Stimulated activated CD4-positive, alpha-beta T cell treated with anti-CD3 and anti-CD28 coated beads, Interleukin-15, amount 100 ng/mL, for 48 hours (primary cell): ENCODE measurements at places on chromosomes 11 and 22.

DNA sequence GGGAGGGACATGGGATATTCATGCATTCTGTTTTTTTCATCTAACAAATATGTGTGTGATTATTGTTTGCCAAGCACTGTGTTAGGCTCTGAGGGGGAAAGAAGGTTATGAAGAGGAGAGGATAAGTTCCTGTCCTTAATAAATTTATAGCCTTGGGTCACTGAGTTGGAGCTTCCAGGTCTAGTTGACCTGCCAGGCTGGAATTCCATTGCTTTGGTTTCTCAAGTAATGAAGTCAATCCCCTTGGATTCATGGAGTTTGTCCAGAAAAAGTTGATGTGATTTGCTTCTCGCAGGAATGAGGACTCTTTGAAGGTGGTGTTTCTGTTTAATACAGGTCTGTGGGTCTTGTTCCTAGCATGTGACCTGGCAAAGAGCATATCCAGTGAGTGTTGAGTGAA, 156.2 kb downstream of the ADAMTS15 start:
- no peak for DNase-seq

DNA sequence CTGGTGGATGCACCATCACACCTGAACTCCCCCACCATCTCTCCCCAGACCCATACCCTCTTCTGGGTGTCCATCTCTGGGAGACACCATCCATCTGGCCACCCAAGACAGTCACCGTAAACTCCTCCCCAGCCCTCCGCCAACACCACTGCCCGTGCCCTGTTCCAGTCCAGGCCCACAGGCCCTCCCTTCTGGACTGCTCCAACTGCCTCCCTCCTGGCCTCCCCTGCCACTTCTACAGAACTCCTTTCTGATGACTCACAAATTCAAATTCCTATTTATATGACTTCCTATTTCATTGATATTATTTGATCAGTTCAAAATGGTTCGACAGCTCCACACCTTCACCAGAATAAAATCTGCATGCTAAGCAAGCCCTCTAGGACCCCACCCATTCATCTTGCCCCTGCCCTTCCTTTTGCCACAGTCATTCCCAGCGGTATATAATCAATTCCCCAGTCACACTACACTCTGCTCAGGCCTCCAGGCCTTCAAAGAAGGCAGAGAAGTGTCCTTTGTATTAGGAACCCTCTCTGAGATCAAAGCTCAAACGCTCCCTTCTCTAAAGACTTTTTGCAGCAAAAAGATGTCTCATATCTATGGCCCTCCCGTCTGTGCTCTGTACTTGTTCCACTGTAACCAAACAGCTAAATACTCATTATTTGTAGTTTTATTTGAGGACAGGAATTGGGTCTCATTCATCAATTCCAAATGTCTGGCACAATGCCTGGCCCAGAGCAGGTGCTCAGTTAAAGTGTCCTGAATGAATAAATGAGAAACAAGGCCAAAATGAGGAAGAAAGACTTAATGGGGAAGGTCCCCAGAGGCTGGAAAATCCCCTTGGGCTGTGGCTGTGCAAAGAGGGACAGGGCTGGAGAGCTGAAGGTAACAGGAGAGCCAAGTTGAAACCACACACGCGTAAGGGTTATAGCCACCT, 29.0 kb downstream of the MYH9 start:
- DNase-seq: no peak

GRCh38 chr11:74696500-74696899, 34.7 kb downstream of the CHRDL2 start:
- DNase-seq: no peak

- no peak for DNase-seq
These were observed 3.3 kb upstream of the SHISA8 start for GRCh38 chr22:41917903-41918791.

- no peak for DNase-seq
These were observed 1.3 kb upstream of the SYT13 start for GRCh38 chr11:45287316-45287903.

DNA sequence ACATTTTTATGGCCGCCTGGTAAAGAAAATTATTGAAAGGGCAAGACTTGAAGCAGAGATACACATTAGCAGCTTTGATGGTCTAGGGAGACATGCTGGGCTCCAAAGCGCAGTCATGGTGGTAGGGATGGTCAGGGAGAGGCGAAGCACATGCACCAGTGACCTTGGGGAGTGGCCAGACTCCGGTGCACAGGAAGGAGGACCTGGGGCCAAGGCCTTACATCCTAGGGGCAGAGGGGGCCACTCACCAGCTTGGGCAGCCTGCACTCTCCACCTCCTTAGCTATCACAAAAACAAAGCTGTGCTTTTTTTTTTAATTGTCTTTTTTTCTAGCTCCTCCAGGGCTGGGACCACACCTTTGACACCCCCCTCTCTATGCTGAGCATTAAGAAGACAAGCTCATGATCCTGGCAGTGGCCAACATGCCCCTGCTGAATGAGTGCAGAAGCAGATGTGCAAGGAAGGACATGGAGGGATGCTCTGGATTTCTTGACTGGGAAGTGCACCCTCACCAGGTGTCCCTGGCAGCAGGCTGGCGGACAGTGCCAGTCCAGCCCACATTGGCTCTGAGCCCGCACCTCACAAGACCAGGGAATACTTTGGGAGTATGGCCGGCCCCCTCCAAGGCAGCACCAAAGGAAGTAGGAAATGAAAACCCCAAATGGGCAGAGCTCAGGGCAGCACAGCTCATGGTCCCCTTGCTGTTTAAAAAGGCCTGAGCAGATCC, 619.9 kb downstream of the TBC1D22A start:
- DNase-seq: no peak

- DNase-seq: no peak
These were observed 4.9 kb downstream of the ALX4 start for GRCh38 chr11:44305026-44305469.

GRCh38 chr11:14306481-14306880, 52.5 kb downstream of the RRAS2 start:
- no peak for DNase-seq

GRCh38 chr11:63489879-63490278, 1.1 kb downstream of the PLAAT5 start:
- no peak for DNase-seq

DNA sequence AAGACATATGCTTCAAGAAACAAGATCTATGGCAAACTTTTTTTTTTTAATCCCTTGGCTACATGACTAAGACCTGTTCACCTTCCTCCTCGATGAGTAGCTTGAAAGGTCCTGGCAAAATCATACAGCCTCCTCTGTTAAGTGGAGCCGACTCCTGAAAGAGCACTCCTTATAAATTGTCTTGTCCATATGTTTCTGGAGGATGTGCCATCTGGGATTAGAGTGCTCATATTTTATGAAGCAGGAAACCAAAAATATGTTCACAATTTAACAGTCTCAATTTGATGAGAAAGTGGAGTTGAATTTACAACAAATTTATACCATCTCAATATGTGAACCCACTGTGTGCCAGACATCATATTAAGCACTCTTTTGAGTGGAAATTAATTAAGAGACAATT, 912.1 kb upstream of the FAT3 start:
- no peak for DNase-seq

DNA sequence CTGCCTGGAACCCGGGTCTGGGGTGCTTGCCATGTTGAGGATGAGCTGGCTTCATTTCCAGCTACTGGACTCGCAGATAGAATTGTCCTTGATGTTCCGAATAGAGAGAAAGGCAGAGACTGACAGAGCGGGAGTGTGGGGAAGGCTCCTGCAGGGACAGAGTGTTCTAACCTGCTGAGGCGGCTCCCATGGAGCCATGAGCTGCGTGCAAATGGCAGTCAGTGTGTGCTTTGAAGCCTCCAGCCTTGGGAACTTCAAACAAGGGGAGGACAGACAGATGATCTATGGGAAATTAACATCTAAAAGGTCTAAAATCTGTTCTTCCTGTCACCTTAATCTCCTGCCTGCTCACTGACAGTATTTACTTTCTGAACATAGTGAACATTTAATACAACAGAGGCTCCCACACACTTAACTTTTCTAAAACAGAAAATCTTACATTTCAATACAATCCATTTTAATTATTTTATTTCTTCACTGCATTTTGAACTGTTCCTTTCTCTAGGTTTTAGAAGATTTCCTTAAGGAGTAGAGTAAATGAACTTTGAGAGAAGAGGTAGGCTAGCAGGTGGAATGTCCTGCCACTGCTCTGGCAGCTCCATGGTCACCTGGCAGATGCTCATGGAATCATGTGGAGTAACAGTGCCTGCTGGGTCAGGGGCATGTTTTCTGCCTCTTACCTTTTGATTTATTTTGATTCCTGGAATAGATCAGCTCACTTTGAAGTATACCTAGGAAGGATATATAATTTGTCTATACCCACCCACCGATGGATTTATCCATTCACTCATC, 481.7 kb downstream of the NTM start:
- no peak for DNase-seq

- DNase-seq: no peak
These were observed 28.9 kb downstream of the AP1B1 start for GRCh38 chr22:29359469-29359868.

- no peak for DNase-seq
These were observed 55.0 kb downstream of the POLD3 start for GRCh38 chr11:74647404-74647803.

GRCh38 chr11:33507967-33508366, 192.7 kb downstream of the C11orf91 start:
- no peak for DNase-seq

GRCh38 chr11:1298695-1299492, 10.5 kb downstream of the TOLLIP start:
- DNase-seq: no peak

GRCh38 chr22:48660790-48661740, 1166.6 kb downstream of the BRD1 start:
- no peak for DNase-seq

DNA sequence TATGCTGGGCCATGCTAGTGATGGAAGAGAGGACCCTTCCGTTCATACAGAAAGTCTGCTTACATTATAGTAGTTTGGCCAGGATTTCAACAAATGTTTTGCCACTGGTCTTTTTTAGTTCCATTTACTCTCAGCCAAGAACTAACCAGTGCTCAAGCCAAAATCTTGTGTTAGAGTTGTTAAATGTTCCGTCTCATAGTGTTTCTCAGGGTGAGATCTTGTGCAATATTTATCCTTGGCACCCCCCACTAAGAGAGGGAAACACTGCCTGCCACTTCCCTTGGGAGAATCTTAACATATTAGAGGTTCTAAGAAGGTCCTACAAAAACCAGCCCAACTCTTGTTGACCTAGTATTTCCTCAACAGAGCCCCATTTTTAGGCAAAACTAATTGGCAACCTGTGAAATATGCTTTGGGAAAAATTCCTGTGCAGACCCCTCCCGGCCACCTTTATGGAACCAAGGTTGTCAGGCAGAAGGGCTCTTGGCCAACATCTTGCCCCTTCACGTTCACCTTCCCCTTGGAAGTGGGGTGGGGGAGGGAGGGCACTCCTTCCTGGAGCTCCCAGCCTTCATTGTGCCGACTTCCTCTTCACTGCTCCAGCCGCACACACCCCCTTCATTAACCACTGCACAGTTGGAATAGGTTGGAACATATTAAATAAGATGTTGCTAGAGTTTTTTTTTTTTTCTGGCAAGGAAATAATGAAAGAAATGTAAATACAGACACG, 173.2 kb upstream of the SORL1-AS1 start:
- no peak for DNase-seq

DNA sequence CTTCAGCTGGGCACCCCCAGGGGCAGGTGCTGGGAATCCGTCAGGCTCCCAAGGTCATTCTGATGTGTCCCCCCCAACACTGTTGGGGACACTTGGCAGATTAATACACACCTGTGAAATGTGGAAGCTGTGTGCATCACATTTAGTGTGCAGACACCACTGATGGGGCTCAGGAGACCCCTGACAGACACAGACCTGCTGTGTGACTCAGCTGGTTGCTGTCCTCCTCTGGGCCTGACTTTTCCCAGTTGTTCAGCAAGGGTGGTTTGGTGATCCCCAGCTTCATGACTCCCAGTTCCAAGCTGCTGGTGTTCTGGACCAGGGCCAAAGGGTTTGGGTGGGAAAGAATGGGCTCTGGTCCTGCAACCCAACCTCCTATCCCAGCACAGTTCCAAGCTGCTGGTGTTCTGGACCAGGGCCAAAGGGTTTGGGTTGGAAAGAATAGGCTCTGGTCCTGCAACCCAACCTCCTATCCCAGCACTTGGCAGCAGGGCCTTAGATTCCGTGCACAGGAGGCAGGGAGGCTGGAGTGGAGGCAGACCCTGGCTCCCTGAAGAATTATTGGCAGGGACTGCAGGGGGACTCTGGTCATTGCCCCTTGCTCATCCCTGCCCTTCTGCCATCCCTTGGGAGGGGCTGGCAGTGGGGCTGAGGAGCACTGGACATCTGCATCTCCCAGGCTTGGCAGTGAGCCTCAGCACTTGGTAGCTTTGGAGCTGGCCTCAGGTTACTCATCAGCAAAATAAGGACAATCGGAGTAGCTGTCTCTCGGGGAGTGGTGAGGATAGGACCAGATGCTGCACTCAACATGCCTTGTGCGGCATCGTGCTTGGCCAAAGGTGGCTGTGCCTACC, 8.4 kb upstream of the OMP start:
- DNase-seq: no peak

- DNase-seq: no peak
These were observed 82.1 kb downstream of the KCNQ1 start for GRCh38 chr11:2526808-2527381.

DNA sequence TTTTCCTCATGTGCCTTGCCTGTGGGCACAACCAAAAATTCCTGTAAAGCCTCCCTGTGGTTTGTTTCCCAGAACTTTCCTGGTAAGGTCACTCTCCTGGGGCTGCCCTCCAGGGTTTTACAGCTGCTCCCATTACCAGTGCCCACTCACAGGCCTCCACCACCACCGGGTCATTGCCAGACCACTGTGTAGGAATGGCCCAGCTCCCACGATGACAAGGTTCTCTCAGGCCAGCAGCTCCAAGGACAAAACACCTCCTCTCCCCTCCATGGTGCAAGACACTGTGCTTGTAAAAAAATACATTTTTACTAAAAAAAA, 96.1 kb upstream of the AKIP1 start:
- no peak for DNase-seq

DNA sequence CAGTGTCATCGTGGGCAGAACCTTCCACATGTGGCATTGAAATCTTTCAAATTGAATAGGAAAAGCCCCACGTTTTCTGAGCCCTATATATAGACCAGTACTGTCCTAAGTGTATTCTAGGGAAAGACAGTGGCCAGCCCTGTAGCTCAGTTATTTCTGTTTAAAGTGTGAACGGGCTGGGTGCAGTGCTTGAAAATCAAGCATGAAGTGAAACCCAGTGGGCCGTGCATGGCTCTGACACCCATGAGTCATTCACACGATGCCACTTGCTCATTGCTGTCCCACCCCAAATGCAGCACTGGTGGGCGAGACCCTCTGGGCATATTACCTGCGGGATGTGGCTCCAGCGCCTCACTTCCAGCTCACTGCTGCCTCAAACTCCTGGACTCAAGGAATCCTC, 29.8 kb upstream of the CCDC188 start:
- DNase-seq: no peak

- DNase-seq: no peak
These were observed 52.4 kb downstream of the DKK3 start for GRCh38 chr11:11956006-11956405.

GRCh38 chr11:70415642-70416395, 17.5 kb downstream of the CTTN start:
- no peak for DNase-seq

DNA sequence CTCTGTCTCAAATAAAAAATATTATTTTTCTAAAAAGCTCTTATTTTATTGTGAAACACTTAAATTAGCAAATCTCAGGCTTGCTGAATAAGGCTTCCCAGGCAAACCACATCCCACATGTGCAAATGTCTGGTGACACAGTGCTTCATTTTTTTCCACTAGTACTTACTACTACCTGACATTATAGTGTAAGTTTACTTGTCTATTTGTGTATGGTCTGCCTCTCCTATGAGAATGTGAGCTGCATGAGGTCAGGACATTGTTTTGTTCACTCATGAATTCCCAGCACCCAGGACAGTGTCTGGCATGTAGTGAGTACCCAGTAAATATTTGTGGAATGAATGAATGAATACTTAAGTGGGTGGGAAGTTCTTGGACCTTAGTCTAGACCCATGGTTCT, 103.1 kb downstream of the PTPRJ start:
- no peak for DNase-seq
